ENCODE measurements at places on chromosomes 3 and 15.

GRCh38 chr3:18505056-18505455 lies 79.9 kb upstream of the SATB1 start:
- DNase-seq, result no peak

GRCh38 chr3:45790596-45790995 lies 5.7 kb downstream of the SLC6A20 start:
- DNase-seq, result no peak

DNA sequence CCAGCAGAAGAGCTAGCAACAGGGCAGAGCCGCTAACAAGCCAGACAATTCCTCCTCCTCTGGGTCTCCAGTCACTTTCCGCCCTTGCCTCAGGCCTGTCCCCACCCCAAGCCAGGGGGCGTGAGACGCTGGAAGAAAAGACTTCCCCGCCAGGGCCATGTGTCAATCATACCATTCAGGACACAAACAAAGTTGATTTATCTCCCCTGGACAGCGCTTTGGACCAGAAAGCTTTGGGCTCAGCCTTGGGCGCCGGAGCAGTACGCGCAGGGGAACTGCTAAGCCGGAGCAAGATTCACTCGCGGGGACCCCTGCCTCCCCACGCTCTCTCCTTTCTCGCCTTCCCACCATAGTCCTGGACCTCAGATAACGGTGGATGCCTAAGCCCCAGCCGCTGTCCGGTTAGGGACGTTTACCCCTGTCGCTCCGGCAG lies 479 bp downstream of the LRRC2 start:
- no peak for DNase-seq

DNA sequence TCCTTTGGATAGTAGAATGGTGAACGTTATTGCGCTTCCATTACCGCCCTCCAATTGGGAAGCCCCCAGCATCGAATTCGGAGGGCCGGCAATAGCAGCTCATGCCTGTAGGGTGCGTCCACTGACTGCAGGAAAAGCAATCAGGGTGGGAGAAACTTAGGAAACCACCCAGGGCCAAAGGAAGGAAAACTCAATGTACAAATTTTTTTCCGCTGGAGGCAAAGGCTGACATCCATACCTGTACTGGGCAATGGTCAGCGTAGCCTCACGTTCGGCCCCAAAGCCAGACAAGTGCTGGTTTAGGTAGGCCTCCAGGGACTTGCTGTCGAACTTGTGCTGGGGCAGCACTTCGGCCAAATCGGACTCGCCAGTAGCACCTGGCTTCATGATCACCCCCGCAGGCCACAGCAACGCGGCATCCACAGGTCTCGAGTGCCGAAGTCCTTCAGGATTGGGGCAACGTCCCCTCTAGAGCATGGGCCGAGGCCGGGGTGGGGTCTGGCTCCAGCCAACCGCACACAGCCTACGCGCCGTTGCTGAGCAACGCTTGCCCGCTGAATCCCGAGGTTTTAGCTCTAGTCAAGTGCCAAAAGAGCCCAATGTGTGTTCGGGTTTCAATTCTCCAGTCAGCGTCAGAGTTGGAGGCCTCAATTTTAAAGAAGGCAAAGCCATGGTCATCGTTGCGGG lies at the start of gene ACAD11:
Gene ACAD11 (minus strand): TSS at position 445 of the 687 bp plus-strand sequence. CDS start 58 bp downstream, at position 387.
- no peak for DNase-seq

DNA sequence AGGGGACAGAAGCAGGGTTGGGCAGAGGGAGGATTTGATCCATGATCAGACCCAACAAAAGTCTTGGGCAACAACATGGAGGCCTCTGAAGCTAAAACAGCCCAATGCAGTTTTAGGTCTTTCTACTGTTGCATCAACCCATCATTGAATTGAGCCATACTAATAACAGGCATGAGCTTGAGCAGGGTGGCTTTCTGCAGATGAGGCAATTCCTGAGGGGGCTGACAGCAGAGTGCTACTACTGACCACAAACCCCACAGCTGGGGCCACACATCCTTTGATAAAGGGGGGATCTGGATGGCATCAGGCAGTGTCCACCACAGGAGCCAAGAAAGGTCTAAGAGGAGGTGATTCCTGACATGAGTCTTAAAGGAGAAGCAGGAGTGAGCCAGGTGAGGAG lies 517.0 kb upstream of the PPP2R3A start:
- no peak for DNase-seq

DNA sequence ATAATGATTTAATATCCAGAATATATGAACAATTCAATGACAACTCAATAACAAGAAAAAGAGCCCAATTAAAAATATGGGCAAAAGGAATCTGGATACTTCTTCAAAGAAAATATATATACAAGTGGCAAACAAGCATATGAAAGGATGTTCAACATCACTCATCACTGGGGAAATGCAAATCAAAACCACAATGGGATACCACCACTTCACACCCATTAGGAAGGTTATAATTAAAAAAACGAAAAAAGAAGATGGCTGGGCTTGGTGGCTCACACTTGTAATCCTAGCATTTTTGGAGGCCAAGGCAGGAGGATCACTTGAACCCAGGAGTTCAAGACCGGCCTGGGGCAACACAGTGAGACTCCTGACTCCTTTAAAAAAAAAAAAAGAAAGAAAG lies 4.1 kb downstream of the CCDC12 start:
- DNase-seq, result no peak

DNA sequence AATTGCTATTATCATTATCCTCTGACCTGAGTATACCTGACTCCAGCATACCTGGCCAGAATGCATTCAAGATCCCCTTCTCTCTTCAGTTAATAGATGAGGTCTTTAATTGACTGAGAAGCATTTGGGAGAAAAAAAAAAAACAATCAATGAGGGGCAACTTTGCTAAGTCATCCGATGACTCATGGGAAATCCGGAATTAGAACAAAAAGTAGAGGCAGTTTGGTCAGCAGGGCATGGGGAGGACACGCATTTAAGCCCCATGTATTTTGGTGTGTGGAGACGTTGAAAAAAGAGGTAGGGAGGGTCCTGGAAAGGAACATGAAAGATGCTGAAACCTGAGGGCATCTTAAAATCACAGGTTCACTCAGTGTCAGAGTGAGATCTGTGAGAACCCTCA lies 256.2 kb downstream of the RORA start:
- DNase-seq, result no peak

- no peak for DNase-seq
These were observed 481.4 kb upstream of the THBS1 start for GRCh38 chr15:39099524-39099923.

DNA sequence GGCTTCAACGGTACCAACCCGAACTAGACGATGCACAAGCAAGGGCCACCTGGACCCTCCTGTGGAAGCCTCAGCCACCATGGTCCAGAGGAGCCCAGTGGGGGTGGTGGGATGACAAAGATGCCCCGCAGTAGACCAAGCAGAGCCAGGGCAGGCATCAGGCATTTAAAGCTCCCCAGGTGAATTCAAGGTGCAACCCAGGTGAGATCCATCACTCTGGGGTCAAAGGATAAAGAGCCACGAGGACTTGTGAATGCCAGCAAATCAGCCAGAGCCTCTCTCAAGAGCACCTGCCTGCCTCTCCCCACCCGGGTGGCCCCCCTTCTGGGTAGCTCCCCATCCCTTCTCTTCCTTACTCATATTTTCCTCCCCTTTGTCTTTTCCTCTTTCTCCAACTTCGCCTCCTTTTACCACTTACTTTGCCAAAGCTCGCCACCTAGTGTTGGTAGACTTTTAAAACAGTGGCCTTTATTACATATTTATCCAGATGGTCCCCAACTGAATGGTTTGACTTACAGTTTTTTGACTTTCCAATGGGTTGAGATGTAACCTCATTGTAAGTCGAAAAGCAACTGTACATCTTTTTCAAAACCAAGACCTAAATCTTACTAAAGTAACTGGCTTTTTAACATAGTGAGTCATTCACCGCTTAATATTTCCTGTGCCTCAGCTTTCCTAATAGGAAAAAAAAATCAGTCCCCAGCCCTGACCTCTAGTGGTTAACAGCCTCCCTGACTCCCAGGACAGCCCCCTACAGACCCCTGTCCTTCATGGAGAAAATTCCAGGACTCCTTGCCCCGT lies 18.8 kb downstream of the PLA2G4F start:
- no peak for DNase-seq

- DNase-seq, result no peak
These were observed 5.8 kb downstream of the RARB start for GRCh38 chr3:25433868-25434267.

GRCh38 chr3:72186400-72186855 lies 401.5 kb upstream of the PROK2 start:
- no peak for DNase-seq

DNA sequence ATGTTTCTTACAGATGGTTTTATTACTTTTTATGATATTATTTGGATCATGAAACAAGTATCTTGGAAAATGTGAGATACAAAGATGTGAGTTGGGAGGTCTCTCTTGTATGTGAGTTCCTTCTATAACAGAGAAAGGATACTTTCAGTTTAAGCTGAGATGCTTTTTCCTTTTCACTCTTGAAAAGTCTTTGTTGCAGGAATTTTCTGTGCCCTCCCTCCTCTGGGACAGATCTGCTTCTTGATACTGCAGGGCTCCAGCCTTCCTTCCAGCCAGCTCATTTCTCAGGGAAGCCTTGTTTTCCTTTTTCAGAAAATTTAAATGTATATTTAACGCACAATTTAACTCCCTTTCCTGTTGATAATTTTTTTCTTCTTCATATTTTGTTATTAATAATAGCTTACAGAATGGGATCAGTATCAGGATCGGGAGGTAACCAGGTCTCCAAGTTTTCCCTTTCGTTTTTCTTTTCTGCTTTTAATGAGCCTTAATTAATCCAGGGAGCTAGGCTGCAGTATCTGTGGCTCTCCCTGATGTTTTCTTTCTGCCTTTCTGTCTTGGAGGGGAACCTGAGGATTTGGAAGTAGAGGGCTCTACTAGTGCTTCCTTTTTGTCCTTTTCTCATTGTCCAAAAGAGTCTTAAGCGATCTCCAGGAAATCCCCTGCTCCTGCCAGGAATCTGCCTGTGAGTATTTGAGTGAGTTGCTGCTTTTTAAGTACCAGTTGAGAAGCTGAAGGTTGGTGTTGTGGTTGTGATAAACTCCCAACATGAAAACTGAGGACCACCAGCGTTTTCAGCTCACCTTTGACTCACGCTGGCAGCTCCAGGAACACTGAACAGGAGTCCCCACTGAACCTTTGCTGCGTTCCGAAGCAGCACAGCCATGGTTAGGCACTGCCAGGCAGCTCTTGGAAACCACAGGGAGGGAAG lies 105.7 kb downstream of the IGF1R start:
- DNase-seq, result no peak

DNA sequence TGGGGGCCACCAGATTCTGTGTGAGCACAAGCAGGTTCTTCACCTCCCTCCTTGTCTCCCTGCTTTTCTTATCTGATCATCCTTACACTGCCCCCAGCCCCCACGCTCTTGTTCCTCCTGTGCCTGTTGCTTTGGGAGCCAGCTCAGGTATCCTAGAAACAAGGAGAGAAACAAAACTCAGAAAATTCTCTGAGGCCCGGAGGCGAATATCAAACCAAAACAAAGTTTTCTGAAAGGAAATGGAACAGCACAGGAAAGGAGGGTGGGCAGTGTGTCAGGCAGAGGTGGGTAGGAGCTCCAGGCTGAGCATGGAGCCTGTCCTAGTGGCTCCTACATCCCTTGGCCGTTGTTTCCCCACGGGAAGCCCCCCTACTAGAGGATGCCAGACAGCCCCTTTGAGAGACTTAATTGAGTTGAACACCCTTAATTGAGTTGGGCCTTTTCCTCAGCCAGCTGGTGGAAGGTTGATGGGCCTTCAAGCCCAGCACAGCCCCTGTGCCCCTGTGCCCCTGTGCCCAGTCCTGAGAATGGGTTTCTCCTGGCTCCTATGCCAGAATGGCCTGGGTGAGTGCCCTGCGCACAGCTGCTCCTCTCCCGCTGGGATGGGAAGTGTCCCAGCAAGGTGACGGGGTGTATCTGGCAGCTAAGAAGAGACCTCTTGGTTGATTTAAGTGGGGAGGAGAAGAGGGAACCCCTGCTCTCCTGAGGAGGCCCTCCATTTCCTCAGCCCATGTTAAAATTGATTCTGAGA lies 22.8 kb upstream of the JMJD7 start:
- no peak for DNase-seq

GRCh38 chr3:36969540-36970432 lies 23.1 kb downstream of the EPM2AIP1 start:
- DNase-seq, result peak; percentile 94

GRCh38 chr15:78055919-78056713 lies 21.4 kb downstream of the TBC1D2B start:
- no peak for DNase-seq

- DNase-seq, result no peak
These were observed 3.1 kb downstream of the TSPAN3 start for GRCh38 chr15:77067691-77068367.

GRCh38 chr3:46393011-46393410 lies 13.9 kb downstream of the CCR5AS start:
- DNase-seq, result no peak

DNA sequence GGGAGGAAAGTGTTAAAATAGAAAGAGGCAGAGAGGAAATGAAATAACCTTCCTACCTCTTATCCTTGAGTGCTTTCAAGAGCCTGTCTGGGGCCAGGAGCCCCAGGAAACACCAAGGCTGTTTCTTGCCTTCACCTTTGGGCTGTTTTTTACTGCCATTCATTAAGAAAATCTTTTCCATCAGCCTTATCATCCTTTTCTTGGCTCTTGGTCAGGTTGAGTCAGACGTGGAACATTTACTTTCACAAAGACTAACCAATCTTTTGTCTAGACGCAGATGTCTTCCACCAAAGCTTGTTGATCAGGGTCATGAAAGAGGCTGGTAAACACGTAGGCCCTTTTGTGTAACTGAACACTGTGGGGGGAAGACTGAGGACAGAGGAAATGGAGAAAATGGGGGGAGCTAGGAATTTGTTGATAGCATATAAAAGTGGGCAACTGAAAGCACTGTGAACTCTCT lies 151.0 kb upstream of the THBS1 start:
- DNase-seq, result no peak

DNA sequence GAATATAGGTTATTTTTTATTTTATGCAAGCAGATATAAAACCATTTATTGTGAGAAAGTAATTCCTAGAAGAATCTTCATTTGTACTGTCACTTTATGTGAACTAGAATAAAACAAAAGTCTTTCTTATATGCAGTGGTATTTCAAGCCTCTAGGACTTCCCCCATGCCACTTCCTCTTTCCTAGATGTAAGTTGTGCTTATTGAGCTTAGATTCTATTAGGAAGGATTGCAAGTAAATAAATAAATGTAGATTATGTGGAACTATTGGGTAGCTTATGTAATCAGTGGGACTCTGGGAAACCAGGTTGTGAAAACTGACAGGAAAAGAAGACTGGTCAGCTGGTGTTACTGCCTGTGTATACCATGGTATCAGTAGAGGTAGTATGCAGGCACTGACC lies 169.7 kb downstream of the RSRC1 start:
- no peak for DNase-seq

- no peak for DNase-seq
These were observed 2.0 kb downstream of the FOXP1 start for GRCh38 chr3:71581457-71582035.

- DNase-seq, result no peak
These were observed 1.7 kb downstream of the TIPARP start for GRCh38 chr3:156675830-156676767.

DNA sequence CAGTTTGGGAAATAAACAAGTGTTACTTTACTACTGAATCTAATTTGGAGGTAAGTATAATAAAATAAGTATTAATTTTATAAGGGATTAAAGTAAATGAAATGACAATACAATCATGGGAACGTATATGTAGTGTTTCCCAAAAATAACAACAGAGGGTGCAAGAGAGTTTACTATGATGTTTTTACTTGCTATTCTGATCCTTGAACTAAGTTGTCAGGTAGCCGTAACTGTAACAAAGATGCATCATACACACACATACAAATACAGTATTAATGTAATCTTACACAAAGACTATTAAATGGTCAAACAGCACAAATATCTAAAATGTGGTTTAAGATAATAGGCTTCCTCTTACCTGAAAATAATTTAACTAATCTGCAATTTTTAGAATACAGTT lies 311.4 kb downstream of the TBC1D5 start:
- DNase-seq, result no peak

GRCh38 chr3:13425689-13426088 lies 5.6 kb upstream of the NUP210 start:
- no peak for DNase-seq

Measured in NCI-H187 treated with DMSO at 0.1 percent for 48 hours (cell line).